Fibroblast of mammary gland (primary cell): ENCODE measurements at places on chromosomes 6 and 20.

- DNase-seq = peak; percentile 92
These were observed at the start of gene CALHM5 for GRCh38 chr6:116511424-116512110. Gene CALHM5 (plus strand): TSS chr6:116511639. CDS start chr6:116511697, 58 bp downstream.

- DNase-seq = no peak
These were observed 771.9 kb upstream of the DEFB115 start for GRCh38 chr20:30485331-30486102.

- no peak for DNase-seq
These were observed 47.2 kb downstream of the DHX35 start for GRCh38 chr20:39009348-39009747.

DNA sequence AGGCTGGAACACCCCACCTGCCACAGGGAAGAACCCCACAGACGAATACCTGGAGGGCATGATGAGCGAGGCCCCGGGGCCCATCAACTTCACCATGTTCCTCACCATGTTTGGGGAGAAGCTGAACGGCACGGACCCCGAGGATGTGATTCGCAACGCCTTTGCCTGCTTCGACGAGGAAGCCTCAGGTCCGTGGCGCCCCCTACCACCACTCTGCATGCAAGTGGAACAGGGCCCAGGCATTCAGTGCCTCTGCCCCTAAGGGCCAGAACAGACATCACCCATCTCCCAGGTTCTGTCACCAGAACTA, 6.6 kb downstream of the MYL9 start:
- DNase-seq = no peak

DNA sequence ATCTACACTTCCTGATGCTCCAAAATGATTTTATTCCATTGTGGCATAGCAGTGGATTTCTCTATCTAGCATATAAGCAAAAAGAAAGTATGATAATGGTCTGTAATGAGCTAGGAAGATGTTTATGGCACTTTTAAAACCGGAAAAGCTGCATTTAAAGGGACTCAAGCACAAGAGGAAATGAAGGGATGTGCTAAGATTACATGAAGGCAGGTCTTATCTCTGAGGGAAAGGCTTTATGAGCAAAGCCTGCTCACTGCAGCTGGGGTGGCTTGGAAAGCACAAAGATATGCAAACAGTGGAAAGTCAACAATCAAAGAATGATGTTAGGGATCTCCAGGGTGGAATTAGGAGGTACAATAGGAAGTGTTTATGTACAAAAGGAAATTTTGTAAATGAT, 138.2 kb downstream of the TENT5A start:
- DNase-seq = peak; percentile 13

DNA sequence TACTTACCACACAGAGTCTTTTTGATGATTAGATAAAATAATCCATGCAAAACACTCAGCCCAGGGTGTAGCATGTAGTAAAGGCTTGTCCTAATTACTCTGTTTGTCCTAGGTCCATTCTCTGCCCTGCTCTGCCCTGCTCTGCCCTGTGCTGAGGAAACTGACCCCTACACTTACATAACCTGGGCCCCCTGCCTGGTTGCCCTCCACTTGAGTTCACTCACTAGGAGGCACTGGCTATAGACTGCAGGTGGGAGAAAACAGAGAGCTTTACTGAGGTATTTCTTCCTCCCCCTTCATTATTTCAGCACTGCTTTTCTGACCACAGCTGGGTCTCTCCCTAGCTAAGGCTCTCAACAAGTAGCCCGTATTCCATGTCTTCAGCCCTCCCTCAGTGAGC, 70.9 kb upstream of the TBX18 start:
- no peak for DNase-seq

DNA sequence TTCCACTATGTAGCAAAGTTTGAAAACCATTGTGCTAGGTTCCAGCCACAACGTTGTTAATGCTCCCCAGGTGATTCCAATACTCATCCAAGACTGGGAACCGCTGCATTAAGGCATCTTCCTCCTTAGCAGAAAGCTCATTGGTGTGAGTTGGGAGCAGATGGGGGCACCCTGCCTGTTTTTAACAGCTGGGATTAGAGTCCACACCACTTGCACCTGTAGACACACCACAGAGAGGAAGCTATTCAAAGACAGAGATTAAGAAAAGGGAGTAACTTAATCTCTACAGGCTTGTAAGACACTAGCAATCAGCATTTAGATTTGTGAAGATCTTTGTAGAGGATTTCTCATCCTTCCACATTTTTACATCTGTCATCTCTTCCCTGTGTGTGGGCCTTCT, 333.9 kb upstream of the SOX4 start:
- no peak for DNase-seq

- DNase-seq = no peak
These were observed 120.9 kb downstream of the COL12A1 start for GRCh38 chr6:75084872-75085381.

DNA sequence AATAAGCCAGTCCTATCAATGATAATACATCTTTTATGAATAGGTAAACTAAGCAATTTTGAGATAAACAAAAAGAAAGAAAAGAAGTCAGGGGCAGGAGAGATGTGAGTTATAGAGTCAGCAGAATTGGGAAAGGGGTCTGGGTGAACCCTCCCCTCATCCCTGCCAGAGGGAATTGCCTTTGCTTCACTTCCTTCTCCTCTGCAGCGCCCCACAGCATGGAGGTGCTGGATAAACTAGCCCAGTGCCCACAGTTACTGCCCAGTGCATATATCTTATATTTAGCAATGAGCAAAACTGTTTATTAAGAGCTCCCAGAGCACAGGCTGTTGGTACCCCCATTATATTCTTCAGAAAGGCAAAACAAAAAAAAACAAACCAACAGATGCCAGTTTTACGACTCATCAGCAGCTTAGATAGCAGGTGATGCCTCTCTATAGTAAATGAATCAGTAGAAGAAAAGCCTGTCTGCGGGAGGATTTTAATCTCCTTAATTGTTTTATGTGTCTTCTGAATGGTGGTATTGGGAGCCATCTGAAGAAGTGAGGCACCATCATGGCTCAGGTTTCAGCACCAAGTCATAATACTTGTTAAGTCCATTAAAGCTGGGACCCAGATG, 419.2 kb downstream of the EPM2A start:
- no peak for DNase-seq

GRCh38 chr20:10519361-10520046, 84.4 kb downstream of the SLX4IP start:
- peak; percentile 79 for DNase-seq

DNA sequence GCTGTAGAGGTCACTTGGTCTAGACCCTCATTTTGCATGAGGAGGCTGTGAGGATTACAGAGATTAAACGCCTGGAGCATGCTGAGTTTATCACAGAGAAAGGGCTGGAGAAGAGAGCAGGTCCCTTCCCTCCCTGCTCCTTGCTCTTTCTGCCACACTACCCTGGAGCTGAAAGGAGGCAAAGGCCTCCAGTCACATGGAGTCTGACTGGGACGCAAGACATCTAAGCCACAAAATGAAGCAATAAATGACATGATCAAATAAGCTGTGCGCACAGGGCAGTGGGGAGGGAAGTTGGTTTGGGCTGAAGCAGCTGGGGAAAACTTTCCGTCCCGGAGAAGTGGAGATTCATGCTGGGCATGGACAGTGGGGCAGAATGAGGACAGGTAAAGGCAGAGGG, 33.3 kb downstream of the ATXN1 start:
- DNase-seq = no peak

- DNase-seq = no peak
These were observed 129.5 kb downstream of the GPX5 start for GRCh38 chr6:28655164-28655563.

DNA sequence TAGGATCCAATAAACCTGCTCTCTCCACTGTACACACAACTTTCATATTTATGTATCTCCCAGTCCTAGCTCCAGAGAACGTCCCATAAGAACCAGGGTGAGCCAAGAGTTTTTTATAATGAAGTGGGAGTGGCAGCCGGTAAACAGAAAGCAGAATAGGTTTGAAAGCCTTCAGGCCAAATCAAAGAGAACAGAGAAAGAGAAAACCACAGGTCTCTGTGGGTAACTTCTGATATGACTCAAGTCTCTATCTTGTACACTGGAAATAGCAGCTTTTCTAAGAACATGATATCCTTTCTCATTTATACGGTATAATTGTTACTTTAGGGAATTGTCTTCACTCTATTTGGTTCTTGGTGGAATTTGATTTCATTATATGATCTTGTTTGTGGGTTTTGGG, 273.6 kb downstream of the PACRG start:
- peak; percentile 34 for DNase-seq
